ENCODE measurements at places on chromosomes 12 and 14.

- no peak for DNase-seq
Observed at GRCh38 chr12:119841433-119842210, 35.5 kb downstream of the CIT start.

DNA sequence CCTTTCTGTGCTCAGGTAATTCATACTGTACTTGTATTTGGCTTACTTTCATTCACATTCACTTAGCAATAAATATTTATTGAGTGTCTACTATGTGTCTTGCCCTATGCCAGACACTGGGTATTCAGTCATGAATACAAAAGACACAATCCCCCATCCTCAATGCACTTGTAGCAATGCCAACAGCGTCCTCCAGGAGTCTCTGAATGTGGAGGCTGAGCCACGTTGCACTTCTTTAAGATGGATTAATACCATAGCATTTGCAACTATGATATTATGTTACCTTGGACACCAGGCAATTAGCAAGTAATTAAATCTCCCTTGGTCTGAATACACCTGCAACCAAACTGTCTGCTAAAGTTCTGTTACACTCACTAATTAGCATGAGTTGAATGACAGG lies 58.8 kb downstream of the OTX2 start:
- DNase-seq: no peak

GRCh38 chr12:26373606-26374495 lies 178.5 kb downstream of the SSPN start:
- no peak for DNase-seq

DNA sequence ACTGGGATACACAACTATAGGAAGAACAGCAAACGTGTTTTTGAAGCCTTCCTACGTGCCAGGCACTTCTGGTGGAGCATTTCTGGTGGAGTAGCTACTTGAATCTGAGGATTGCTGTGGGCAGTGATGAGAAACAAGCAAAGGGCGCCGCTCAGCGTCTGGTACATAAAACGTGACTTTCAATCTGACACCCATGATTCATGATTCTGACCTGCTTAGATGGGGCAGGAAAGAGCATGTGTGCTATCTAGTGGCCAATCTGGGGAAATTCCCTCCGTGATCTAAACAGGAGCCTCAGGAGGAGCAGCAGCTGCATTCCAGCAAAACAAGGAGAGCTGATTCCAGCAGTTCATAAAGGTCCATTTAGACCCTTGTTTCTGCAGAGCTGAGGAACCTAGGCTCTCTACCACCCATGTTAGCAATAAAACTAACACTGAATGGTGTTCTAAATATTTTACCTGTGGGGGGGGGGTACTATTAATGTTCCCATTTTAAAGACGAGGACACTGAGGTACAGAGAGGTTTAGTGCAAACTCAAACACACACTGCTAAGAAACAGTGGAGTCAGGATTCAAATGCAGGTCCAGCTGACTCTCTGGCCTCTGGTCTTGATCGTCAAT lies 37.8 kb downstream of the PAH start:
- DNase-seq: no peak

DNA sequence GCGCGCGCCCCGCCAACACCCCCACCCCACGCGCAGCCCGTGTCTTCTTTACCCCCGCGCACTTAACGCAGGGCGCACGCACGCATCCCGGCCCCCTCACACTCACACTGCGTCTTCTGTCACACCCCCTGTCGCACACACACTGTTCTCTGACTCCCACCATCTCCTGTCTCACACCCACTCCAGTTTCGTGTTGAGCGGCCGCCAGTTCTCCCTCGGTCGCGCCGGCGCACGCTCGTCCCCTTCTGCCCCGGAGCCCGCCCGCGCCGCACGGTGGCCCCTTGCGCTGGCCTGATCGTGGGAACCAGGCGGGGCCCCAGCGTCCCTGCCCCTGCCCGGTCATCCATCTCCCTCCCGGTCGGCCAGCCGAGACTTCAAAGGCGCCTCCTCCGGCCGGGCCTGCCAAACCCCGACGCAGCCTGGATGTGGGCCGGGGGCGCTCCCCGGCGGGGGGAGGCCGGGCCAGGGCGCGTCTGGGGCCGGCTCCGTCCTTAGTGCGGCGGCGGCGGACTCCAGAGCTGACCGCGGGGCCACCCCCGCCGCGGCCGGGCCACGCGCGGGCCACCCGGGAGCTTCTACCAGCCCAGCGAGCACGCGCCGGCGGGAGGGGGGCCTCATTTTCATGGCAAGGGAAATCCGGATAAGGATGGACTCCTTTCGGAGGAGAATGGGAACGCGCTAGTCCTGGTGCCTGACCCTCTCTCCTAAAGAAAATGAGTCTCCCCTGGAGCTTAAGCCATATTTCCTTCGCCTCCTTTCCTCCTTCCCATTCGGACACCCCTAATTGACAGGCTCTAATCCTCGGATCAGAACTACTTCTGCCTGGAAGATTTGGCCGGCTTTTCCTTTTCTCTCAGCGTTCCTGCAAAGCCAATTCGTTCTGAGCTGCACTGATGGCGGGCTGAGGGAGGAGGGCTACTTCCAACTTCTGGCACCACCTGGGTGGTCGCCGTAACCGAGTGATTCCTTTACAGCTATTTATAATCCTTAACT lies 82.0 kb upstream of the HMGA2 start:
- peak; percentile 85 for DNase-seq
